ENCODE measurements at places on chromosomes 5 and 9.

GRCh38 chr5:123147128-123147715 lies 58.2 kb downstream of the PRDM6 start:
- DNase-seq, result no peak

- DNase-seq, result peak; percentile 57
Observed at GRCh38 chr9:132800038-132800648, 77.9 kb downstream of the AK8 start.

GRCh38 chr5:78805474-78806124 lies 157.0 kb upstream of the LHFPL2 start:
- DNase-seq, result no peak

DNA sequence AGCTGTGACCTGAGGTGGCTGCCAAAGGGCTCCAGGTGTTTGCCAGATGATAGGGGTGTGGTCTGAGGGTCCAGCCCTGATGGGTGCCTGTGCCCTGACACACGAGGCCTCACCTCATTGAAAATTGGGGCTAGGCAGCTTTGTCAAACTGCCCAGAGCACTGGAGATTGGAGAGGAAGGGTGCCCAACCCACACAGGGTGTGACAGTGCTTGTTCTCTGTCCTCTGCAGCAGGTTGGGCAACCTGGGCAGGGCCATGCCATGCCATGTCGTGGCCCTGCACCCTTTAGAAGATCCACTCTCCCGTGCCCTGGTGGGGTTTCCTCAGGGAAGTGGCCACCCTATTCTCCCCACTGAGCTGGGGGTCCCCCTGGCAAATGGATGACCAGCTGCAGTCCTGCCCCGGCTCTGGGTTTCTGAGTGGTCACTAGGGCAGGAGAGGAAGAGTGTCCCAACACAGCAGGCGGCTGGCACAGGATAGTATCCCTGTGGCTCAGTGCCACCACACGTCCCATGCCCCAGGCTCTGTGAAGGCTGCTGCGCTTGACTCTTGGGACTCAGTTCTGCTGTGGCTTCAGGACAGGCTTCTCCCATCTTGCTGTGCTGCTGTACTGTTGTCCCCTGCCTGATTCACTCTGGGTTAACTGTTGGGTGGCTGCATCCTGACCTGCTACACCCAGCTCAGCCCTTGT lies 100.8 kb upstream of the PITX1 start:
- no peak for DNase-seq

DNA sequence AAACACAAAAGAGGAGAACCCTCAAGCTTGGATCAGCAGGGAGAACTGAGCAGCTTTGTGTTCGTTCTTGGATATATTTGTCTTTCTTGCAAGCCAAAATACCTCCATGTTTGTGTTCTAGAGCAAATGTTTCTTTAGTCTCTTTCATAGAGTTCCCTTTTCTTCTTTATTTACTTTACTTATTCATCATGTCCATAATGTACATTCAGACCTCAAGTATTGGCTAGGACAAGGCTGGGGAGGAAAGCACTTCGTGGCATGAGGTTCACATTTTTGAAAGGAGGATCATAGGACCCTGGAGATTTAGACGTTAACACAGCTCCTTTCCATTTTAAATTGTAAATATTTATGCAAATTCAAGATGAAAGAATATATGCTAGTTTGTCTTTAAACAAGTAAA lies 590.2 kb upstream of the MEF2C start:
- DNase-seq, result no peak

- DNase-seq, result no peak
Observed at GRCh38 chr9:68597362-68597997, 56.8 kb upstream of the TMEM252 start.

DNA sequence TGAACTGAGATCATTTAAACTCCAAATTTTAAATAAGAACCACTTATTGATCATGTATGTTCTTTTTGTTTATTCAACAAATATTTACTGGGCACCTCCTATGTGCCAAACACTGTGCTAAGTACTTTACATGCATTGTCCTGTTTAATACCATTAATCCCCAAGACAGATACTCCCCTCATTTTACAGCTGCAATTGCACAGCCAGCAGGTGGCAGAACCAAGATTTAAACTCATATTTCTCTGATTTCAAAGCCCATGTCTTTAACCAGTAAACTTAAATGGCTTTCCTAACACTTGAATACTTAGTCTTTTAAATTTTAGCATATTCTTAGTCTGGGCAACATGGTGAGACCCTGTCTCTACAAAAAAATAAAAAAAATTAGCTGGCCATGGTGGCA lies 43.4 kb upstream of the KIAA1958 start:
- peak; percentile 8 for DNase-seq

GRCh38 chr5:61409568-61409967 lies 77.5 kb downstream of the ZSWIM6 start:
- no peak for DNase-seq

DNA sequence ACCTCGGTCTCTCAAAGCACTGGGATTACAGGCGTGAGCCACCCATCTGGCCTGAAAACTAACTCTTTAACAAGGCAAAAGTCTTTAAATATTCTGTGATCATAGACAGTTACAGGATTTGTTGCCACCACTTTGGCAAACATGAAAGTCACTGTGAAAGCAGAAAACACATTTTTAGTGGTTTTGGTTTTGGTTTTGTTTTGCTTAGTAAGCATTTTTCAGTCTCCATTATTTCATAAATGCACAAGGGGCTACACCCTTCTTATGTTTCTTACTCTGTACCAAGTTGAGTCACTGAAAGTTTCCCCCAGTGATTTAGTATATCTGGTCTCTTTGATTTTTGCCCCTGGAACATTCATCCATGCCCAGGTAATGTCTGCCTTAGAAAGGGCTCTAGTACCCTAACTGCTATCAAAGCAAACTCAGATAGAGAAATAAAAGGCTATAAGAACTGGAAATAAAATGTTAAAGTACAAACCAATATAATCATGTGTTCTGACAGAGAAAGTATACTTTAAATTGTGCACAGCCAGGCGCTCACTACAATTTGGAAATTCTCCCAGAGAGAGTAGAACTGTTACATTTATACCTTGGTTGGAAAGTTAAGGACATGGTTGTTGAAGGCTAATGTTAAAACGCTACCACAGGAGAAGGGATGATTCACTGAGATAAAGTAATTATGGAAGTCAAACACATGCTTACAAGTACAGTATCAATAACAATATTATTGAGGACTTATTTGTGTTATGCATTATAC lies 1022.5 kb upstream of the DMAC1 start:
- no peak for DNase-seq

DNA sequence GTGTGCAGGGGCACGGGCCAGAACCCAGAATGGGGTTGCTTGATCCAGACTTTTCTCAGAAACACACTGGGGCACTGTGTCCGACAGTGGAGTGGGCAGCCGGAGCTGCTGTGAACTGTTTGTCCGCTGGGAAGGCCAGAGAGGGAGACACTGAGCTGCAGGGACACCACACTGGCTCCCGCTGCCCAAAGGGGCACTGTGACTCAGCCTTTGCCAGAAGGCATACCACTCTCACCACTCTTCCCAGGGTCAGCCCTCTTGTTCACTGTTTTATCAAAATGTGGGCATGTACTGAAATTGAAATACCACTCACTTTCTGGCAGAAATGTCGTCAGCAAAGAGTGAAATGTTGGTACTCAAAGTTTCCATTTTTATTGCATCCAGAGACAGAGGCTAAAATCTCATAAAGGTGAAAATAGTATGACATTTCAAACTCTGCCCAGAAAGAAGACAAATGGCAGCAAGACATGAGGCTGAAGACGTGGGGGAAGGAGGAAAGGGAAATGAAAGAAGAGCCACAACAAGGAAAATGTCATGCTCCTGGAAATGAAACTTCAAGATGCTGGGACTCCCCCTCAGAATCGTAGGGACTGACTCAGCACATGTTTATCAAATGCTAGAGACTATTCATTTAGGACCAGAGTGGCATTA lies 4.5 kb upstream of the IL7R start:
- DNase-seq, result peak; percentile 50

DNA sequence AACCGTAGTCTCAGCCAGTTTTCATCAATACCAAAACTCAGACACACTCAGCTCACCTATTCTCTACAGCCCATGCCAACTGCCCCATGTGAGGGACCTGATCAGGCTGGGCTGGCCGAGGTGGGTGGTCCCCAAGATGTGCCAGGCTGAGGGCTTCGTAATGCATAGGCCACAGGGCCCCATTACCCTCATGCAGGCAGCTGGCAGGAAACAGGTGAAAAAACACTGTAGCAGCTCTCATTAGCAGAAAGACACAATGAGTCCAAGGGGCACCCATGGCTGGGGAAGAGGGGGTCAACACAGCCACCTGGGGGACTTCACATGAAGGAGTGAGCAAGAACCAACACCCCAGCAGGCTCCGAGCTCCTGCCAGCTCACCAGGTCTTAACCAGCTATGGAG lies 8.2 kb downstream of the IPPK start:
- DNase-seq, result no peak

DNA sequence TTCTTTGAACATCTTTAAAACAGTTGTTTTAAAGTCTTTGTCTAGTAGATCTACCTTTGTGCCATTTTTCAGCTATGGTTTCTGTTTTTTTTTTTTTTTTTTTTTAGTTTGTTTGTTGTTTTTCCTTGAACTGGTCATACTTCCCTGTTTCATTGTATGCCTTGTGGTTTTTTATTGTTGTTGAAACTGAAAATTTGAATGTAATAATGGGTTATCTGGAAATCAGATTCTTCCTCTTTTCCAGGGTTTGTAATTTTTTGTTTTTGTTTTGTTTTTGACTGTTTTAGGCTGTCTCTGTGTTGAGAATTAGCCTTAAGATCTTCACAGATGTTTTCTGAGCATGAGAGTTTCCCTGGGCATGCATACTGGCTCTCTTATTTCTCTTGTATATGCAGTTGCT lies 269.6 kb upstream of the DAP start:
- DNase-seq, result no peak

GRCh38 chr5:142660731-142661130 lies 25.2 kb downstream of the FGF1 start:
- DNase-seq, result no peak

DNA sequence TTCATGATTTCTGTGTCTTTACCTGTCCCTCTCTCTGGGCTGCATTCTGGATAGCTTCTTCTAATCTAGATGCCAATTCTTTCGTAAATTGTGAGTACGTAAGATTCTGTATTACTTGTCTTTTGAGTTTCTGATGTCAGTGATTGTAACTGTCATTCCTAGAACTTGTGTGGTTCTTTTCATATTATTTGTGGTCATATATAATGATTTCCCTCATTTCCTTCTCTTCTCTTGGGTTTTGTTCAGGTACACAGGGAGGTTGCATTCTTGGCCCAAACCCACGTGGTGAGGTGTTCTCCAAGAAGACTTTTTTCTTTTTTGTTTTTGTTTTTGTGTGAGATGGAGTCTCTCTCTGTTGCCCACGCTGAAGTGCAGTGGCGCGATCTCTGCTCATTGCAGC lies 13.8 kb downstream of the UGCG start:
- no peak for DNase-seq

- DNase-seq, result no peak
Observed at GRCh38 chr5:148645527-148645926, 8.8 kb downstream of the HTR4 start.

DNA sequence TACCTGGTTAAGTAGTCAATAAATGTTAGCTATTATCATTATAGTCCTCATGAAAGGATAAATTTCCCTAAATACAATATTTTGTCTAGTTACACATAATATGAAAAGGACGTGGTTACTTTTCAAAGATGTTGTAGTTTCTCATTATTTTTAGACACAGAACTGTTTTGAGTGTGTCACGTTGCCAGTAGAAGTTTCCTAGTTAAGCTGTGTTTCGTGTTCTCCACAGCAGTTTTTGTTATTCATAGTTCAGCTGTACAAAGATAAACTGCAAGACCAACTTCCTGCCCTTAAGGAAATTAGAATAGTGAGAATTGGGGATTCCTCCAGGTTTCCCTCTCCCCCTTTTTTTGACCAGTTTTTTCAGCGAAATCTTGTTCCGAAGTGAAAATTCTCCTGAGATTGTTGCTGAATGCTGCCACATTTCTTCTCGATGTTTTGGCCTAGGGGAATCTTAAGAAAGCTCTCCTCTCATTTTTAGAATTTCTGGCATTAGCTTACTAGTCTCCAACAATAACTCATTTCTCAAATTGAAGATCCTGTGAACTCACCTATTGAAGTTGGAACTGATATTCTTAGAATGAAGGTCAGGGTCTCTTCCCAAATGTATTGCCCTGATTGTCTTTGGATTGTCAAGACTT lies 176.1 kb downstream of the PAM start:
- no peak for DNase-seq

GRCh38 chr5:177372034-177372896 lies 12.0 kb upstream of the SLC34A1 start:
- peak; percentile 31 for DNase-seq

GRCh38 chr5:169071-169727 lies 22.1 kb upstream of the LRRC14B start:
- no peak for DNase-seq

GRCh38 chr5:94157704-94158539 lies 416.5 kb upstream of the POU5F2 start:
- DNase-seq, result no peak

DNA sequence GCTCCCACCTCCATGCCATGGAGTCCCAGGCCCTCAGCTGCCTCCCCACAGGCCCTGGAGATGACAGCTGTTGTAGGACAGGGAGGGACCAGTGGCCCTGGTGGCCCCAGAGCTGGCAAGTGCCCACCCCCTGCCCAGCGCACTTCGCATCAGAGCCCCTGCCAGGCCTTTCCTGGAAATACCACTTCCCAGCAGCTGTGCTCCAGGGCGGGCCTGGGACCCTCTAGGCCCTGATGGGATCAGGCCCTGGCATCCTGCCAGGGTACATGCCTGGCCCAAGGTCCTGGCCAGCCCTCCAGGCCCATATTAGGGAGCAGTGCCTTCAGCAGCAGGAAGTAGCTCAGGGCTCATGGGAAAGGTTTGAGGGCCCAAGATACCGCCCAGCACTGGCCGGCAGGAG lies 2.5 kb downstream of the KCNT1 start:
- DNase-seq, result no peak

DNA sequence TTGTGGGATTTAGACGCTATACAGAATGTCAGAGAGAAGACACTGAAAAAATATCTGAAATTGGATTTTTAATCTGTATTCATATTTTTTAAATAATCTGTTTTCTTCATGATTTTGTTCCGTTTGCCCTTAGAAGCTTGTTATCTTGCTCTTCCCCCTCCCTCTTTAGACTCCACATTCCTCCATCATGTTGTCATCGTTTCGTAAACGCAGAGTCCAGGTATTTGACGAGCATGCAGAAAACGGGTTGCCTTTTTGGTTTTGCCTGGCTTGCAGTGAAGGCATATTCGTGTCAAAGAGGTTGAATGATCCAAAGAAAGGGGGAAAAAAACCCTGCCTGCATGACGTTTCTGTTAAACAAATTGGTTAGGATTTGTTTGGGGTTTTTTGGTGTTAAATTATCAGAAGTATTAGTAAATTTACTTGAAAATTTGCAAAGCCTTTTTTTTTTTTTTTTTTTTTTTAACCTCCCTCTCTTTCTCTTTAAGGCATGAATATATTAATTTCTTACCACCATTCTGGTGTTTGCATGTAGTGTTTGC lies 2.9 kb downstream of the SPTAN1 start:
- DNase-seq, result no peak

GRCh38 chr9:12878351-12878978 lies 103.6 kb downstream of the LURAP1L start:
- DNase-seq, result no peak

GRCh38 chr5:14534773-14535172 lies 46.8 kb upstream of the OTULINL start:
- no peak for DNase-seq

All from activated CD4-positive, alpha-beta T cell treated with anti-CD3 and anti-CD28 coated beads, Interleukin-2, amount 50 U/mL, for 4 hours (primary cell).